ENCODE measurements at places on chromosomes 7 and 10. TPM values are rescaled to one million over a fixed set of nuclear protein-coding genes. Genes with fewer than 3 reads are reported as not detected.

EBF3 gene
- total RNA-seq, result 1.4 TPM

ACSM6 gene
- total RNA-seq, result not detected

AUTS2 gene
- 16.1 TPM for total RNA-seq

TMEM273 gene
- not detected for total RNA-seq

GPR26 gene
- total RNA-seq, result 0.07 TPM

SORCS1 gene
- total RNA-seq, result 1.00 TPM

LOXL4 gene
- 1.4 TPM for total RNA-seq

PIK3AP1 gene
- 1.2 TPM for total RNA-seq

ADAM12 gene
- 0.11 TPM for total RNA-seq

PMPCB gene
- 99.9 TPM for total RNA-seq

ANXA8 gene
- not detected for total RNA-seq

NEBL gene
- 15.7 TPM for total RNA-seq

LIPF gene
- total RNA-seq, result not detected

CTNNA3 gene
- total RNA-seq, result 2.3 TPM

ERVW-1 gene
- total RNA-seq, result 1.1 TPM

RBM48 gene
- total RNA-seq, result 10.7 TPM

FKBP6 gene
- not detected for total RNA-seq

GATAD1 gene
- 41.6 TPM for total RNA-seq

TUBB8 gene
- total RNA-seq, result 2.5 TPM

CFAP70 gene
- 0.45 TPM for total RNA-seq

CFAP69 gene
- total RNA-seq, result 2.0 TPM

MLXIPL gene
- total RNA-seq, result 0.63 TPM

CXCL12 gene
- 21.1 TPM for total RNA-seq

PRPF18 gene
- total RNA-seq, result 13.6 TPM

EZH2 gene
- total RNA-seq, result 18.4 TPM

EFCAB10 gene
- total RNA-seq, result 2.3 TPM

RASA4B gene
- total RNA-seq, result 5.9 TPM

SLC39A12 gene
- total RNA-seq, result not detected

CHRM2 gene
- not detected for total RNA-seq

SPDYE8 gene
- not detected for total RNA-seq

MEST gene
- 154 TPM for total RNA-seq

LIPA gene
- total RNA-seq, result 10.1 TPM

MMP21 gene
- not detected for total RNA-seq

PNLIPRP2 gene
- total RNA-seq, result not detected

ADIRF gene
- total RNA-seq, result not detected

SYT15B gene
- not detected for total RNA-seq

GARIN1A gene
- total RNA-seq, result not detected

CACNA2D1 gene
- total RNA-seq, result 14.9 TPM

IQCE gene
- 4.0 TPM for total RNA-seq

MYO1G gene
- not detected for total RNA-seq

OLAH gene
- not detected for total RNA-seq

COL17A1 gene
- total RNA-seq, result 0.59 TPM

AASS gene
- total RNA-seq, result 28.0 TPM

All from H7 (cell line).